ENCODE measurements at places on chromosomes 16 and 17. TPM values are rescaled to one million over a fixed set of nuclear protein-coding genes. Genes with fewer than 3 reads are reported as not detected.

KIF18B gene
- polyA plus RNA-seq, result 0.87 TPM

MBTPS1 gene
- polyA plus RNA-seq, result 48.3 TPM

MRC2 gene
- 58.1 TPM for polyA plus RNA-seq

GRIN2C gene
- polyA plus RNA-seq, result 0.01 TPM

TPSD1 gene
- 0.54 TPM for polyA plus RNA-seq

ZNF747 gene
- 7.1 TPM for polyA plus RNA-seq

ABCA8 gene
- 2.7 TPM for polyA plus RNA-seq

EVPL gene
- polyA plus RNA-seq, result 10.9 TPM

GRCh38 chr17:57350266-57350665, 93.9 kb downstream of the MSI2 start:
- H3K36me3 ChIP-seq, result peaks cover 6% of the 10 kb centered on the region
- DNase-seq, result peak; percentile 97

- no peaks in the 10 kb centered on the region for H3K27me3 ChIP-seq
- no peak for DNase-seq
- H3K4me3 ChIP-seq, result no peak overlapping the region
- H3K4me1 ChIP-seq, result peaks cover 3% of the 10 kb centered on the region
- no peak overlapping the region for H3K27ac ChIP-seq
These were observed 12.3 kb downstream of the PLXDC1 start for GRCh38 chr17:39139161-39139511.

- no peak overlapping the region for H3K4me3 ChIP-seq
- H3K27me3 ChIP-seq, result no peaks in the 10 kb centered on the region
- H3K4me1 ChIP-seq, result peaks cover 65% of the 10 kb centered on the region
- no peak overlapping the region for H3K27ac ChIP-seq
These were observed 59.9 kb downstream of the MPRIP start for GRCh38 chr17:17102176-17102575.

GRCh38 chr16:977081-977701, 4.4 kb upstream of the SOX8 start:
- H3K27me3 ChIP-seq, result no peaks in the 10 kb centered on the region
- H3K4me3 ChIP-seq, result no peak overlapping the region
- peaks cover 6% of the 10 kb centered on the region for H3K4me1 ChIP-seq
- DNase-seq, result no peak
- H3K36me3 ChIP-seq, result no peaks in the 10 kb centered on the region

DNA sequence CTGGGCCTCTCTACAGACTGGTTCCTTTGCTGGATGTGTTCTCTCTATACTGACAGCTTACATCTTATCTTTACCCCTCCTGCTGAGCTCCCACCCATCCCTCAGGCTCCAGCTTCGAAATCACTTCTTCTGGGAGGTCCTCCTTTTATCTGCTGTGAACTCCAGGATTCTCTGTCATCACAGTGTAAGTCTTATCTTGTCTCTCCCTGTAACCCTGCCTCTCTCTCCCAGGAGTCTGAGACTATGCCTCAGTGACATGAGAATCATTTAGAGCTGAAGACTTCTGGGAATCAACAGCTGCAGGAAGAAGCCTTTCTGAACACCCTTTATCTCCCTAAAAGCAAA, 148.1 kb upstream of the HS3ST3A1 start:
- H3K4me3 ChIP-seq, result no peak overlapping the region
- no peaks in the 10 kb centered on the region for H3K36me3 ChIP-seq
- H3K4me1 ChIP-seq, result peaks cover 13% of the 10 kb centered on the region
- DNase-seq, result peak; percentile 32
- H3K27me3 ChIP-seq, result peaks cover 2% of the 10 kb centered on the region

- H3K36me3 ChIP-seq, result peaks cover 28% of the 10 kb centered on the region
- no peak for DNase-seq
- no peak overlapping the region for H3K4me3 ChIP-seq
These were observed 3.0 kb downstream of the ARHGDIA start for GRCh38 chr17:81867991-81868673.

DNA sequence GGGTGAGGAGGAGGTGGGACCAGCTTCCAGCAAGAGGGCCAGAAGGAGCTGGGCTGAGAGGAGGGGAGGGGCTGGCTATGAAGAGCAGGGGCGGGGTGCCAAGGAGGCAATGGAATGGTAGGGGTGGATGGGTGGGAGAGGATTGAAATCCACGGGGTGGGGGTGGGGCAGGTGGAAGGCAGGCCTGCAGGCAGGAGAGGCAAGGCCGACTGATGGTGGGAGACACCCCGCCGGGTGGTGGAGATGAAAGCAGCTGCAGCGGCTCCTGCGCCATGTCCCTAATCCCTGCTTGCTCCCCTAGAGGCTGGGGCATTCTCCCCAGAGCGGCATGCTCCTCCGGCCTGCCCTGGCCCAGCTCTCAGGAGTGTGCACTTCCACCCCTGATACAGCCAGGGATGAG, 27.8 kb upstream of the TAC4 start:
- H3K36me3 ChIP-seq, result no peaks in the 10 kb centered on the region
- peaks cover 3% of the 10 kb centered on the region for H3K4me1 ChIP-seq
- no peak overlapping the region for H3K27ac ChIP-seq

GRCh38 chr16:6160303-6160702, 1062.7 kb upstream of the EEF2KMT start:
- no peak overlapping the region for H3K4me3 ChIP-seq
- no peaks in the 10 kb centered on the region for H3K27me3 ChIP-seq
- H3K27ac ChIP-seq, result no peak overlapping the region

DNA sequence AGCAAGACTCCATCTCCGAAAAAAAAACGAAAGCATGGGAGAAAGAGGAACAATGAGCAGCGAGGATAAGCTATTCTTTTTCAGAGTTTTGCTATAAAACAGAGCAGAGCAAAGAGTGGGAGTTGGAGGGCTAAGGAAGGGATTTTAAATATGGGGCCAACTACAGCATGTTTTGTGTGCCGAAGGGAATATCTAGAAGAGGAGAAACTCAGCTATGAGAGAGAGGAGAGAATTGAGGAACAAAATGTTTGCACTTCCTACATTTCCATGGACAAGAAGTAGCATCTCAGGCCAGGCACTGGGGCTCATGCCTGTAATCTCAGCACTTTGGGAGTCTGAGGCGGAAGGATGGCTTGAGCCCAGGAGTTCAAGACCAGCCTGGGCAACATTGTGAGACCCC, 13.1 kb upstream of the GRB2 start:
- H3K36me3 ChIP-seq, result no peaks in the 10 kb centered on the region
- H3K4me3 ChIP-seq, result no peak overlapping the region
- no peak overlapping the region for H3K27ac ChIP-seq
- no peaks in the 10 kb centered on the region for H3K4me1 ChIP-seq
- no peak for DNase-seq
- H3K27me3 ChIP-seq, result no peaks in the 10 kb centered on the region

DNA sequence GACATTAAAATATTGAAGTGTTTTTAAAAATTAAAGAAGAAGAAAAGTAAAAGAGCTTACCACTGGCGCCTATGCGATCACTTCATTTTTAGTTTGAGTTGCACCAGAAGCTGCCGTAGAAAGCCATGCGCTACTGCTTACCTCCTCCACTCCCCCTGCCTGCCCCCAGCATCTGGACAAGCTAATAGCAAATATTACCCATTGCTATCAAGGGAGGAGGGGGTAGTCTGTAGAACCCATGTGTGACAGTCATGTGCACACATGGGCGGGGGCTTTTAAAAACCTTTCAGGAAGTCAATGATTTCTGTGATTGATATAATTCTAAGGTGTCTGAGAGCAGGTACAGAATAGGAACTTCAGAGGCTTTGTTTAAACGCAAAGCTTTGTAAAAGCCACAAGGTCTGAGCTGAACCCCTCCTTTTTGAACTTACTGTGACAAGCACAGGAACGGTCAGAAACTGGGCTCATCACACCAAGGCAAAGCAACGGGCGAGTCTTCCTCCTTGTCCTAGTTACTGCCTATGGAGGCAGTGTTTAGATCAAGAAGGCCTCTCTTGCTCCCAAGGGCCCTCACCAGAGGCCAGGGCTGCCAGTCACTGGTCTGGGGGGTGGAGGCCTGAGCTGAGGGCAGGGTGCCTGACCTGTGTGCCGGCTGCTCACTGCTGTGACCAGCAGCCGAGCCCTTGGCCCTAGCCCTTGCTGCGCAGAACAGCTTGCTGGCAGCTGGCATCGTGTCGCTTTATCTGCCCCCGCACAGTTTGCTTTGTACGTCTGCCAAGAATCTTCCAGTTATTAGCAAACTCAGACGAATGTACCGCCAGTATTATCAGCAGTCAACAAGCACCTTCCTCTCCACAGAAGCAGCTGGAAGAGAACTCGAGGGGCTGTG, 15.0 kb downstream of the GINS2 start:
- H3K27me3 ChIP-seq, result no peaks in the 10 kb centered on the region
- DNase-seq, result peak; percentile 79
- peak overlapping the region; percentile 52 for H3K27ac ChIP-seq
- H3K36me3 ChIP-seq, result peaks cover 10% of the 10 kb centered on the region
- peaks cover 6% of the 10 kb centered on the region for H3K4me1 ChIP-seq

- H3K27me3 ChIP-seq, result no peaks in the 10 kb centered on the region
- DNase-seq, result peak; percentile 49
- H3K27ac ChIP-seq, result no peak overlapping the region
- no peak overlapping the region for H3K4me3 ChIP-seq
- peaks cover 6% of the 10 kb centered on the region for H3K4me1 ChIP-seq
- H3K36me3 ChIP-seq, result peaks cover 32% of the 10 kb centered on the region
These were observed 2.8 kb downstream of the HAGH start for GRCh38 chr16:1823821-1824220.

- no peaks in the 10 kb centered on the region for H3K27me3 ChIP-seq
- no peaks in the 10 kb centered on the region for H3K36me3 ChIP-seq
- no peak overlapping the region for H3K27ac ChIP-seq
- no peak for DNase-seq
These were observed 45.2 kb downstream of the SNX29 start for GRCh38 chr16:12021578-12022253.
